ENCODE measurements at places on chromosomes 7 and 10.
A peak's percentile ranks its signal among the peaks of the same experiment; 100 is the strongest.

DNA sequence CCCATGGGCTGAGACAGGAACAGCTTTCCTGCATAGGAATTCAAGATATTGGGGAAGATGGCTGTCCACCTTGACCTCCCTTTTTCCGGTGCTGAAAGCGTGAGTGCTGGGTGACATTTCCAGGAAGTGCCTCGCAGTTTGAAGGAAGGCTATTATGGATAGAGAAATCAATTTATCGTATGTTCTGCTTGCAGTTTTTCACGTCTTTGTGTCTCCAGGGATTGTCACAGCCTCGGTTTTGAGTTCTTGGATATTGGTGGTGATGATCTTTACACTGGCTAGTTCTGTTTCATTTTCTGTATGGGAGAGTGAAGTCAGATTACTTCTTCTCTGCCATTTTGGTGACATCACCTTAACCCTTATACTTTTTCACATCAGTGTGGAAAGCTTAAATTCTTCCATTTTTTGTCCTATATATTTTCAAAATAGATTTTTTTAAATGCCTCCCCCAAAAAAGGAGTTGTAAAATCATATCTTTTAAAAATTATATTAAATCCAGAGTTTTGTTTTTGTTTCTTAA lies 102.5 kb upstream of the APBB1IP start:
- DNase-seq: no peak

- DNase-seq: no peak
Observed at GRCh38 chr7:13988731-13989125, 738 bp downstream of the ETV1 start.

DNA sequence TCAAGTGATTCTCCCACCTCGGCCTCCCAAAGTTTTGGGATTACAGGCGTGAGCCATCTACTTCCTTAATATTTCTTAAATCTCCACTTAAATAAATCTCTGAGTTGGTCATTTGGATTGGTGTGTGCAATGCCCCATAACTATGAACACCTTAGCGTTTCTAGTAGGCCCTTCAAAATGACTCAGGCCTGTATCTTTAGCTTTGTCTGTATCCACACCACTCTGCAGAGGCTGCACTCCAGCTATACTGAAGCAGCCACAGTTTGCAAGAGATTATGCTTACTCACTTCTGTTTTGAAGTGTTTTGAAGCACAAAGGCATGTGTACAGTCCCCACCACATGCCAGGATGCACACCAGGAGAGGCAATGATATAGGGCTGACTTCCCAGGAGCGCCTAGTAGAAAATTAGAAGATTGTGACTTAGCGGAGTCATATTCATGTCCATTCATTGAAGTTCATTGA lies 2.4 kb upstream of the ST7 start:
- DNase-seq: no peak

DNA sequence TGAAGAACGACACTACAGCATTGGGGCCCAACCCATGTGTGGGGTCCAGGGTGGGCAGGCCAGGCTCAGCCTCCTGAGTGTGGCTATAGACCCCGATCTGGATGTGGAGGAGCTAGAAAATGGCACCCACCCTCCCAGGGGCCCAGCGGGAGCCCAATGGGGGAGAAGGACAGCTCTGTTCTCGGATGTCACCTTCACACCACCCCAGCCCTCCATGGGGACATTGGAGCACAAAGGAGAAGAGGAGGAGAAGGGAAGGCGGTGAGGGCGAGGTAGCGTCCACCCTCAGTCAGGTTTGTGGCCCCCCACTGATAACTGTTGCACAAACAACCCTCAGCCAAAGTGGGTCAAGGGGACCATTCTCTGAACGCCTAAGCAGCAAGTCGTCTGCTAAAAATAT lies 509.3 kb downstream of the GRID1 start:
- no peak for DNase-seq

- DNase-seq: peak; percentile 41
Observed at GRCh38 chr7:151754142-151754590, 122.7 kb downstream of the PRKAG2 start.

Measured in globus pallidus (tissue), 1 donor.